ENCODE measurements at places on chromosomes 13 and 19.

DNA sequence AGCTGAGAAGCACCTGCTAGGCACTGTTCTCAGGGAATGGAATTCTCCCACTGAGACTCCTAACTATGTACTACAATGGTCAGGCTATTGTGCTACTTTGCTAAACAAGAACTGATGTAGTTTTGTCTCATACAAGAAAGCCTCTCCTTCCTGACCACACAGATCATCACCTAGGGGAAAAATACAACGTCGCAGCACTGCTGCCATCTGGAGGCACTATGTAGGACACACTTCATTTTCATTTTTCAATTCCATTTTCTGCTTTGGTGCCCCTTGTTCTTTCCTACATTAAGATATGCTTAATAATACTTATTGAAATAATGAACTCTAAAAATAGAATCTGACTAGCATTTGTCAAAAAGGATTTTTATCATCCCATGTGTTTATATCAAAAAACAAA lies 21.1 kb downstream of the PROSER1 start:
- peak; percentile 42 for DNase-seq

- DNase-seq, result no peak
Observed at GRCh38 chr19:38606131-38606530, 11.6 kb downstream of the MAP4K1 start.

GRCh38 chr19:56217039-56217949 lies 15.2 kb downstream of the ZSCAN5C start:
- DNase-seq, result no peak

- DNase-seq, result no peak
Observed at GRCh38 chr19:56087647-56088496, 33.2 kb downstream of the ZNF787 start.

- DNase-seq, result no peak
Observed at GRCh38 chr13:30577401-30577852, 40.3 kb upstream of the USPL1 start.

All from neuronal stem cell (in vitro differentiated cells).